ENCODE measurements at places on chromosomes 2 and 18. TPM values are rescaled to one million over a fixed set of nuclear protein-coding genes. Genes with fewer than 3 reads are reported as not detected.

The RIT2 gene
- total RNA-seq = not detected

The HAAO gene
- total RNA-seq = not detected

GRCh38 chr18:69840001-69840400 is 107.7 kb downstream of the CD226 start:
- no peak for DNase-seq

DNA sequence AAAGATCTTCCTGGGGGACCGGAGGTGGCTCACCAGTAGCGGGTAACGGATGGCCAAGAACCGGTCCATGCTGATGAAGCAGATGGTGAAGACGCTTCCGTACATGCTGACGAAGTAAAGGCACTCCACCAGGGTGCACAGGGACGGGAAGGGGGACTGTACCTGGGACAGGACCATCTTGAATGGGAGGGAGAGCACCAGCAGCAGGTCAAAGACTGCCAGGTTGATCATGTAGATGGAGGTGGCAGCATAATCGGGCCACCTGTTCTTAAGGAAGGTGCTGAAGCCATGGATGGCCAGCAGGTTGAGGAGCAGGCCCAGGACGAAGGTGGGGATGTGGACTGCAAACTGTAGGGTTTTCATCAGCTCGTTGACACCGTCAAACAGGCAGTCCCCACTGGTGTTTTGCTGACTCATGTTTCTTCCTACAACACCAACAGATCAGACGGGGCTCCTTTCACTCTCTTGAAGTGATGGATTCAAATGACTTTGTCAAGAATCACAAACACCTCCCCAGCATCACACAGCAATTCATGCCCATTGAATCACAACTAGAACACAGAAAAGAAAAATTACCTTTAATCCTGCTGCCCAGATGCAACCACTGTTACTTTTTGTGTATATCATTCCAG is 14.4 kb downstream of the GPR55 start:
- DNase-seq = no peak

DNA sequence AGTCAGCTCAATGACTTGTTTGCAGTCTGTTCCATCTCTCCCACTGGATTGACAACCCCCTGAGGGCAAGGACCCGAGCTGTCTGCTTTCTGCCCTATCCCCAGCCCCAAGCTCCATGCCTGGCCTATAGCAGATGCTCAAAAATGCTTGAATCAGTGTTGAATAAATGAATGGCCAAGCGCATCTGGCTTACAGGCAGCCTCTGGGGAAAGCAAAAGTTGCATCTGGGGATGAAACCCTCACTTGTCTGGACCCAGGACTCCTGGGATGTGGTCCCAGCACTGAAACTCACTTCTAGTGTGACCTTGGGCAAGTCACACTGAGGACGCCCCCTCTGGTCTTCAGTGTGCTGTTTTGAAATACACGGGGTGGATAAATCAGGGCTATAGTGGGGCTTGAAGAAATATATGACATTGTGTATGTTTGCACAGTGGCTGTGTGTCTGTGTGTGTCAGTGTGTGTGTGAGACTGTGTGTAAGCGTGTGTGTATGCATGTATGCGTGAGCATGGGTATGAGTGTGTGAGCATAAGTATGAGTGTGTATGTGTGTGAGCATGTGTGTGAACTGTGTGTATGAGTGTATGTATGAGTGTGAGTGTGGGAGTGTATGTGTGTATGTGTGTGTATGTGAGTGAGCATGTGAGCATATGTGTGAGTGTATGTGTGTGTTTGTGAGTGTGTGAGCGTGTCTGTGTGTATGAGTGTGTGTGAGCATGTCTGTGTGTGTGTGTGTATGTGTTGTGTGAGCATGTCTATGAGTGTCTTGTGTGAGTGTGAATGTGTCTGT is 27.8 kb upstream of the TNS1 start:
- no peak for DNase-seq

DNA sequence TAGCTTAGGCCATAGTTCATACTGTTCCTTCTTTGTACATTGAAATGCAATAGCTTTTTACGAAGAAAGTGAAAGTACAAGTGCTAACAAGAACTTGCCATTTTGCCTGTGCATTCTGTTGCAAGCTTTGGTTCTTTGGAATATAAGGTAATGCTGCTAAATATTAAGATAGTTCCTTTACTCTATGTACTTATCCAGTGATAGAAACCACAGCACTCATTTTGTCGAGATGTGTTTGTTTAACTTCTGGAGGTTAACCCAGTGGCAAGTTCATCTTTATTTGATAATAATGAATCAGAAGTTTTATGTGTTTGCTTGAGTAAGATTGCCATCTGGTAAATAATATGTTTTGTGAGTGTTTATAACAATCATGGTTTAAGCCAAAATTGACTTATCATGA is 373.1 kb upstream of the FANCL start:
- DNase-seq = no peak

DNA sequence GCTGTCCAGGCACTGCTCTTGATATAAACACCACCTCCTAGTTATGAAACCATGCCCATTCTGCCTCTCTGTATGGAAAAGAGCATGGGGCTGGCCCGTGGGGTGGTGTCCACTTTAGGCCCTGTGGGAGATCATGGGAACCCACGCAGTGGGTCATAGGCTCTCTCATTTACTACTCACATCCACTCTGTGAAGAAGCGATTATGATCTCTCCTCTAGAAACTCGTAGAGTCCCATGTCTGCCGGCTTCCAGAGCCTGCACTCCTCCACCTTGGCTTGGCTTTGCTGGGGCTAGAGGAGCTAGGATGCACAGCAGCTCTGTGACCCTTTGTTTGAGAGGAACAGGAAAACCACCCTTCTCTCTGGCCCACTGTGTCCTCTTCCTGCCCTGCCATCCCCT is 15.9 kb downstream of the EMX1 start:
- no peak for DNase-seq

The DHX57 gene
- 19.4 TPM for total RNA-seq

DNA sequence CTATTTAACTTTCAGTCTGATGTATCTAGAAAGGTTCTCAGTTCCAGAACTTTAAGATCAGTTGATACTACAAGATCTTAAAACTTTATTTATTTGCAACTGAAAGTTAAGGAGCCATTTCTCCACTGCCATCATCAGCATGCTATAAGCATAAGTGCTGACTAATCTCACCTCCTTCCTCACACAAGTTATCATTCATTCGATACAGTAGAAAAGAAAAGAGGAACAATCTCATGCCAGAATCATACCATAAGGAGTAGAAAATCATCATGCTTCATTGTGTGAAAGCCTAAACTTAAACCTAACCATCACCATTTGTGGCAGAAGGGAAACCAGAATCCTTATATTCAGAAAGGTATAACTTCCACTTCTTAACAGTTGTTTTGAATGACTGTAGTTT is 176.6 kb upstream of the NRXN1 start:
- DNase-seq = no peak

DNA sequence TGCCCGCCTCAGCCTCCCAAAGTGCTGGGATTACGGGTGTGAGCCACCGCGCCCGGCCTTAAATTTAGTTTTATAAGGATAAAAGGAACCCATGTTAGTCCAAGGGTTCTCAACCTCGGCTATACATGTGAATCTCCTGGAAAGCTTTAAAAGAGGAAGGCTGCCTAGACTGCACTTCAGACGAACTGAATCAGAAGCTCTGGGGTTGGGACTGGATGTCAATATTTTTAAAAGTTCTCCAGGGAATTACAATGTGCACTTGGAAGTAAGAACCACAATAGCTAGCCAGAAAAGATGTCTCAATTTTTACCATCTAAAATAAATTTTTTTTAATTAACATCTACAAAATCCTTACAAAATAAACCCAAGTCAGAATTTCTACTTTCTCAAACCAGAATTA is 10.1 kb downstream of the LMAN2L start:
- DNase-seq = no peak

DNA sequence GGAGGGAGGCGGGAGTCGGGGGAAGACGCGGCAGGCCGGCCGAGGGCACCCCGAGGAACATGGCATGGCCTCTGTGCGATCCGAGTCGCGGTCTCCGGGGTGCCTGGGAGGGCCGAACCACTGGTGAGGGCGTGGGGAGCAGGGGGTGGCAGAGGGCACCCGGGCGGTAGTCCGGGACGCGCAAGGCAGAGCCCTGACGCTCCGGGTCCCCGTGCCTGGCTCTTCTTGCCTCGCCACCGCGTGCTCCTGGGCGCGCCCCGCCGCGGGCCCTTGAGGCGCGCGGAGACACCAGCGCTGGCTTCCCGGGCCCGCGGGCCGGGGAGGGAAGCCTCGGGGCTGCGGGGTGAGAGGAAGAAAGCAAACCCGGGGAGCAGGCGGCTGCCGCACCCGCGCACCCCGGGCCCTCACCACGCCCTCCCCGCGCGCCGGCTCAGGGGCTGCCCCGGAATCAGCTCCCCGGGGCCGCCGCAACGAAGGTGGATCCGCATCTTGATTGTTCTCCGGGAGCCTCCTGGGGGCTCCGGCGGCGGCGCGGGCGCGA is 4.3 kb downstream of the SOX11 start:
- DNase-seq = no peak

DNA sequence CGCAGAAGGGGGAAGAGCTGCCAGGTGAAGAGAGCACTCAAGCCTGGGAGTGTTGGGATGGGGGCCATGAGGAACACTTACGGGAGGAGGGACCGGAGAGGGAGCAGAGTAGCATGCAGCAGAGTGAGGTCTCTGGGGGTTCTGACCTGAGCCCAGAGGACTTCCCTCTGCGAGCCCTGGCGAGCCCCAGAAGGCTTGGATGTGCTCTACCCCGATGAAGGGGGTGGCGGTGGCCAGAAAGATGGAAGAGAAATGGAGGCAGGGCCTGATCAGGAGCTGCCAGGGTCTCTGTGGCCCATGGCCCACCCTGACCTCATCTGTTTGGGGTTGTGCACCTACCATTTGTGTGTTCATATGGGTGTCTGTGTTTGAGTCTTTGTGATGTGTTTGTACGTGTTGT is 42.0 kb downstream of the CROCC2 start:
- DNase-seq = no peak

- DNase-seq = no peak
Observed at GRCh38 chr2:58788402-58788801, 547.3 kb upstream of the FANCL start.

The GEN1 gene
- 10.8 TPM for total RNA-seq

GRCh38 chr2:102258025-102258385 is 53.4 kb upstream of the IL1RL1 start:
- DNase-seq = no peak

The MC5R gene
- not detected for total RNA-seq

- peak; percentile 83 for DNase-seq
Observed at GRCh38 chr2:29459445-29460179, 344.4 kb downstream of the CLIP4 start.

The MDH1B gene
- total RNA-seq = 0.18 TPM

DNA sequence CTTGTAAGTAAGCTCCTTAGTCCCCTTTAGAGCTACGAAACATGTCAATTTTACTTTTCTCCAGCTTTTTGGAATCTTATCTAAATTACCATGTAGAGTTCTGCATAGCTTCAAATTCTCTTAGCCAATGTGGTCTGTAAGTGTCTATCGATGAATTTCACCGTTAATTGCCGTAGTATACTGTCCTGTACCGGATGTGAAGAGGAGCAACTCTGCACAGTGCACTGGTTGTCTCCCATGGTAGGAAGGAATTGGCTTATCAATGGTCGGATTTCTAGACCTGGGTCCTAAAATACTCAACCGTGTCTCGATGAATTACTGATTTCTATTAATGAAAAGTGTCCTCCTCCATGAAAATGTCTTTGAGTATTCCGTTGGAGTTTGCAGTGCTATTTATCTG is 1.9 kb downstream of the NOP58 start:
- DNase-seq = no peak

GRCh38 chr2:172623249-172623965 is 67.5 kb downstream of the PDK1 start:
- peak; percentile 75 for DNase-seq

DNA sequence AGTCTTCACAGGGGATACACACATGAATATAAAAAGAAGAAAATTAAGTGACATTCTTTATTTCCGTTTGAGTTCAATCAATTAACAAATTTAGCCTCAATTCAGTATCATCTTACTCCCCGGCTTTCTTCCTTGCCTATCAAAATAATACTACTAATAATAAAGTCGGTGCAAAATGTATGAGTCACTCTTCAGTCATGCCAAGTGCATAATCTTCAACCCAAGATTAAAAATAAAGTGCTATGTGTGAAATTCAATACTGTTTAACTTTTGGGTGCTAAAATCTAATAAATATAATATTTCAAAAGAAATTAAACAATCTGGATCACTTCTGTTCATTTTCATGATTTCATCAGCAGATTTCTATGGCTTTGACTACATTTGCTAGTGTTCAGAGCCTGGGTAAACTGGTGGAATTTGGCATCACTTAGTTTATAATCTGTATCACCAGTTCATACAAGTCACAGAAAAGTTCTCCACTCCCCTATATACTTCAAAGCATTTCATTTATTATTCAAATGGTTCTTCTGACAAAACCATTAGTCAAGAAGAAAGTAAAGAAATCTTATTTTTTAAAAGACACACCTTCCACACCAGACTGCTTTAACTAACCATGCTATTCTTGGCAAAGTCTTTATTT is 183.6 kb downstream of the THADA start:
- DNase-seq = no peak

DNA sequence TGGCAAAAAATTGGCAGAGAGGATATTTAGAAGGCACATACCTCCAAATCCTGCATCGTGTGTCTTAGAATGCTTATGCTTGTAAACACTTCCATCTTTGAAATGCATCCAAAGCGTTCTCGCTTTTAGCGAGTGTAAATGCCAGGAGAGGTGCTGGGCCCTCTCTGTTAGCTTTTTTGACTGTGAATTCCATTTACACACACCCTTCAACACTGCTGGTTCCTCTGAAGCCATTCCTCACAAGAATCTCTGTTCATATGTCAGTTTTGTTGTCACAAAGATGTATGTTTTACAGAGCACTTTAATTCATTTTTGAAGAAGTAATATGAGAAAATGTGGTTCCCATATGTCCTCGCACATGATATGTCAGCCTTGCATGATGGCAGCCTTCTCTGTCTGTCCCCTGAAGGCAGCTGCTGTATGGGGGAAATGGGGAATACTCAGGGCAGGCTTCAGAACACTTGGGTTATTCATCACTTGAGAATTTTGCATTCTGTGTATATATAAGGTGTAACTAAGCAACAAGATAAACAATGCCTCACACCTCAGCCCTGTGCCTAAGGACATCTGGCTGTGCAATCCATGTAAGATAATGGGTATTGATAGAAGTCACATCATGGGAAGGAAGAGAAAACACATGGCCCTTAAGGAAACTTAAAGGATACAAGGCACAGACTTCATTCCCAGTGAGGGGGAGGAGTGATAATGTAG is 52.3 kb downstream of the RAB27B start:
- peak; percentile 65 for DNase-seq

GRCh38 chr2:18825838-18826237 is 236.5 kb upstream of the NT5C1B start:
- DNase-seq = no peak
